ENCODE measurements at places on chromosomes 3 and 15. TPM values are rescaled to one million over a fixed set of nuclear protein-coding genes. Genes with fewer than 3 reads are reported as not detected.

CCDC39 gene
- not detected for total RNA-seq

UPK1B gene
- 13.0 TPM for total RNA-seq

SPSB4 gene
- under 0.01 TPM for total RNA-seq

ABI3BP gene
- 1.7 TPM for total RNA-seq

STAG1 gene
- 15.7 TPM for total RNA-seq

MYH15 gene
- total RNA-seq = under 0.01 TPM

SLC6A11 gene
- total RNA-seq = 2.7 TPM

ZNF620 gene
- total RNA-seq = 0.64 TPM

ATP13A3 gene
- total RNA-seq = 268 TPM

LTK gene
- total RNA-seq = not detected

ACAN gene
- not detected for total RNA-seq

SLC28A2 gene
- not detected for total RNA-seq

EPHB1 gene
- not detected for total RNA-seq

CERS3 gene
- total RNA-seq = 12.8 TPM

AHSG gene
- total RNA-seq = not detected

CHRNB4 gene
- not detected for total RNA-seq

ANKRD34C gene
- total RNA-seq = not detected

FBXL2 gene
- total RNA-seq = 20.7 TPM

RARRES1 gene
- 0.85 TPM for total RNA-seq

MOBP gene
- not detected for total RNA-seq

IQCH gene
- 2.7 TPM for total RNA-seq

GHSR gene
- not detected for total RNA-seq

ROBO1 gene
- total RNA-seq = 25.4 TPM

POTEB gene
- not detected for total RNA-seq

SLCO2A1 gene
- total RNA-seq = not detected

TGM5 gene
- 0.21 TPM for total RNA-seq

THPO gene
- not detected for total RNA-seq

RTP4 gene
- not detected for total RNA-seq

CD86 gene
- total RNA-seq = under 0.01 TPM

C3orf33 gene
- total RNA-seq = 4.5 TPM

SLC12A1 gene
- total RNA-seq = not detected

GABRR3 gene
- not detected for total RNA-seq

SLC25A36 gene
- 110 TPM for total RNA-seq

PLA2G4D gene
- under 0.01 TPM for total RNA-seq

KNG1 gene
- not detected for total RNA-seq

EPHB3 gene
- 26.3 TPM for total RNA-seq

CCR3 gene
- not detected for total RNA-seq

CAMKV gene
- total RNA-seq = not detected

SERINC4 gene
- total RNA-seq = not detected

DUOXA2 gene
- total RNA-seq = not detected

TLR9 gene
- total RNA-seq = under 0.01 TPM

TNNC1 gene
- not detected for total RNA-seq

GOLGA8O gene
- total RNA-seq = 0.48 TPM

GNAT1 gene
- not detected for total RNA-seq

SLC28A1 gene
- not detected for total RNA-seq

ST8SIA2 gene
- total RNA-seq = not detected

P2RY12 gene
- total RNA-seq = not detected

RAD51 gene
- 0.21 TPM for total RNA-seq

USP19 gene
- total RNA-seq = 39.5 TPM

GABRB3 gene
- 2.6 TPM for total RNA-seq

PAQR5 gene
- 14.5 TPM for total RNA-seq
